ENCODE measurements at places on chromosomes 4 and X.

DNA sequence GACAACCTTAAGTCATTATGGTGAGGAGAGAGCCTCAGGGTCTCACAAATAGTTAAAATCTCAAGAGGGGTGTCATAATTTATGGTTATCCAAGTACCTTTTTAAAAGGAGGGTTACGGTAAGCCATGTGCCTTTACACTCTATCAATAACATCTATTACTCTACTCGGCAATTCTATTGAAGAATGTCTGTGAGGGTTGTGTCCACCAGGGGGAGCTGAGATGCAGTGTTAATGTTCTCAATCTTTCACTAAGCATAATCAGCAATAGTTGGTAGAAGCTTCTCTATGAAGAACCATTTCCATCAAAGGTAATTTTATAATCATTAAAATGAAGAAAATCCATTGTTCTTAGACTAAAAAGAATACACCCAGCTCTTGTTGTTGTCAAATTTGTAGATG, 457.4 kb downstream of the CENPC start:
- no peak for DNase-seq

- DNase-seq: no peak
Measured at GRCh38 chrX:38656350-38656915, 95.1 kb downstream of the TSPAN7 start.

- no peak for DNase-seq
Measured at GRCh38 chr4:158714937-158715336, 8.3 kb downstream of the PPID start.

DNA sequence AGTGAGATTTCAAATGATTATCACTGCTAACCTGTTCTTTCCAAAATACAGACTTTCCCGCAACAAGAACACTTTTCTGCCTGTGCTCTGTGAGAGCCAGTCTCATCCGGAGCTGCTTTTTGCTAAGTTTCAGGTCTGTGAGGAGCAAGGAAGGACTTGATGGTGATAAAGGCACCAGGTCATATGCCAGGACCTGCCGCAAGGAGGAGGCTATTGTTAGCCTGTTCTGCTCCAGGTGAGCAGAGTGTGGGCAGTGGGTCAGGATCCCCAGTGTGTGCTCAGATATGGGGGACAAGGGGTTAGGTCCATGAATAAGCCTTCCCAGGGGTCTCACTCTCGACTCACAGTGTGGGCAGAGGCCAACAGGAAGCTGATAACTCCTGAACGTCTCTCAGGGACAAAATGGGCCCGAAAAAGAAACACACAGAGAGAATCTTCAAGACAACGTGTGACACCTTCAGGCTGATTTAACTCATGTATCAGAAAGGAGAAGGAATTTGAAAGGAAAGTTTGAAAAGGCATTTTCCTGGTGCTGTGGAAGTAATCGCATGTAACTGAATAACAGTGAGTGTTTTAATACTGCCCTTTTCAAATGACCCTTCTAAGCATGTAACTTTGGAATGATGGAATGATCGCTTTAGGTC, 57.7 kb upstream of the PDLIM3 start:
- DNase-seq: no peak

DNA sequence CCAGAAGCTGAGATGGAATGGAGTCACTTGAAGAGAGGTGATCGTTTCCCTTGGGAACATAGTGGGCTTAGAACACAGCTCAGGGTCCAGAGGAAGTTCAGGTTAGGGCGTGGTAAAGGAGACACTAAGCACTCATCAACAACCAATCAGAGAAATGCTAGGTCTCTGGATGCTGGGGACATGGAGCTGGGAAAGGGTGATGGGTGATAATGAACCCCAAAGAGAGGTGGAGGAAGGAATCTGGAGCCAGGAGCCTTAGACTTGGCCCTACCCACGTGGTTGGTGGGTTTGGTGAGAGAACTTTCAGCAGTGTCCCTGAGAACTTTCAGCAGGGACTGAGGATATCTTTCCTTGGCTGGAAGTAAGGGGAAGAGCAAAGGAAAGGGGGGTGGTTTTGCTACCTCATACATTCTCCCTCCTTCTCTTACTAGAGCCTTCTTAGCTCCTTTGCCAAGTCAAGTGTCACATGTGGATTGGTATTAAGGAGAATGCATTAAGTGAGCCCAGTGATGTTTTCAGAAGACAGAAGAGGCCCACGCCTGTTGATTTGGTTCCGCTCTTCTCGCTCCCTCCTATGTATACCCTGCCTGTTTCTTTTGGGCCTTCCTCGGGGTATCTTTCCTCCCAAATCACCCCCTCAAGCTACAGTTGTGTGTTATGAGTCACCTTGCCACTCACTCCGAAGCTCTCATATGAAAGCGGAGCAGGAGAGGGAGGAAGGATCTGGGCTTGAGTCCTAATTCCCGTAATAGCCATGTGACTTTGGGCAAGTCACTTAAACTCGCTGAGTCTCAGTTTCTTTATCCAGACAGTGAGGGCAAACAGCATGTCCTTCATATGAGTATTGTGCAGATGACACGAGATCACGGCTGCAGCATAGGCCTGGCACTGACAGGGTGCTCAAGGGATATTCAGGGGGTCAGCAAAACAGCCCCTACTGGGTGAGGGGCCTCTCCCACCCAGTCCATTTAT, 63.1 kb downstream of the TSC22D3 start:
- no peak for DNase-seq

DNA sequence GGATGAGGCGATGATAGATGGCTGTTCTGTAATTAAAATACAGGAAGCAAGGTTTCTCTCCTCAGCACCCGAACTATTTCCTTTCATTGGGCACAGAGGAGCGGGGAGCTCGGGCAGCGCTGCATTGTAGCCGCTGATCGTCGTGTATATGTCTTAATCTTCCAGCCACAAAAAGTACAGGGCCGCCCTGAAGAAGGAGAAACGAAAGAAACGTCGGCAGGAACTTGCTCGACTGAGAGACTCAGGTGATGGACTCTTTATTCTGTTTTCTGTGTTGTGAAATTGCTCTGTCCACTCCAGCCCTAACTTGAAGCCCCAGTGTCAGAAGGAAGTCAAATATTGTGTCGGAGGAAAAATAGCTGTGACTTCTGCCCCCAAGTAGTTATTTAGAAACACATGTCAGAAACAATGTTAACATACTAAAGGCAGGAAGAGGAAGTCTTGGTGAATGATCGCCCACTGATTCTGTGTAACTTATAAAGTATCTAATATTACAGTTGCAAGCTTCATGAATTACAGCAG, 546 bp downstream of the ZRSR2 start:
- DNase-seq: no peak

Measured in NCI-H1436 (cell line).